Activated T-helper 1 cell treated with anti-CD3 and anti-CD28 coated beads, Interleukin-12 subunit alpha, Interleukin-12 subunit beta, Interleukin-2, Interleukin-4 antibody, amounts not matched to agents 30 ng/mL and 10 ng/mL and 1 ng/mL, durations not matched to agents 14 hours and 24 hours and 36 hours (primary cell): ENCODE measurements at places on chromosomes 7 and 10.

DNA sequence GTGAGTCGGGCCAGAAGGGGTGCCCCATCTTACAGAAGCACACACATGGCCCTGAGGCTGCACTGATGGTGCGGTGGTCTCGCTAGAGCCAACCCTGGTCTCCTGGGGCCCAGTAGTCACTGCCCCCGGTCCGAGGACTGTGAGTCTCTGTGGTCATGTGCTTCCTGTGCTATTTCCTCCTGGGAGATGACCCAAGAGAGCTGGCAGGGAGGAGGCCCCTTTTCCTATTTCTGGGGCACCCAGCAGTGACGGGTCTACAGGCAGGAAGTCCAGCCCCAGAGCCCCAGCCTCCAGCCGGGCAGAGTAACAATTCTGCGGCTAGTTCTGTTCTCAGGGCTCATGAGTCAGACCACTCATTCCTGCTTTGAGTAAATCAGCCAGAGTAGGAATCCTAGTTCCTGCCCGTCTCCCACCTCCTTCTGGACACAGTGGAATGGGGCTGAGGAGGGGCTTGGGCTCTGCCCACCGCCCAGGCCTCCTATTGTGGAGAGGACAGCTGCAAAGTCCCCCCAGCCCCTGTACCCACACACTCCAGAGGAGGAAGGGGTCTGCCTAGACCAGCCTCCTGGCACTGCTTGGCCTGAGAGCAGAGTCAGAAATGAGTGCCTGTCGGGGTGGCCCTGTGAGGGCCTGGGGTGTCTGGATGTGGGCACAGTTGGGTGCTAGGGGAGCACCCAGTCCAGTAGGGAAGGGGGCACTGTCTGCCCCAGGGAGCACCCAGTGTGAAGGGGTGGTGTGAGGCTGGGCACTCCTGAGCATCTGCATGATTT is 80.5 kb upstream of the PPIF start:
- H3K36me3 ChIP-seq = peaks cover 9% of the 10 kb centered on the region
- DNase-seq = no peak
- peaks cover 31% of the 10 kb centered on the region for H3K4me1 ChIP-seq
- H3K27ac ChIP-seq = peak overlapping the region; percentile 72
- H3K4me3 ChIP-seq = no peak overlapping the region

GRCh38 chr10:11292576-11293302 is 275.1 kb downstream of the CELF2 start:
- H3K4me3 ChIP-seq = no peak overlapping the region
- H3K27me3 ChIP-seq = no peaks in the 10 kb centered on the region
- DNase-seq = no peak
- peaks cover 69% of the 10 kb centered on the region for H3K36me3 ChIP-seq

- peak overlapping the region; percentile 43 for H3K4me3 ChIP-seq
- H3K36me3 ChIP-seq = no peaks in the 10 kb centered on the region
- H3K4me1 ChIP-seq = peaks cover 18% of the 10 kb centered on the region
- peaks cover 5% of the 10 kb centered on the region for H3K27me3 ChIP-seq
- H3K27ac ChIP-seq = no peak overlapping the region
Measured at GRCh38 chr7:134933460-134934068, 52.7 kb upstream of the AGBL3 start.

- no peaks in the 10 kb centered on the region for H3K4me1 ChIP-seq
- DNase-seq = no peak
- no peak overlapping the region for H3K27ac ChIP-seq
- no peak overlapping the region for H3K4me3 ChIP-seq
- H3K36me3 ChIP-seq = peaks cover 12% of the 10 kb centered on the region
- H3K27me3 ChIP-seq = no peaks in the 10 kb centered on the region
Measured at GRCh38 chr7:44390701-44391100, 65.3 kb upstream of the CAMK2B start.

DNA sequence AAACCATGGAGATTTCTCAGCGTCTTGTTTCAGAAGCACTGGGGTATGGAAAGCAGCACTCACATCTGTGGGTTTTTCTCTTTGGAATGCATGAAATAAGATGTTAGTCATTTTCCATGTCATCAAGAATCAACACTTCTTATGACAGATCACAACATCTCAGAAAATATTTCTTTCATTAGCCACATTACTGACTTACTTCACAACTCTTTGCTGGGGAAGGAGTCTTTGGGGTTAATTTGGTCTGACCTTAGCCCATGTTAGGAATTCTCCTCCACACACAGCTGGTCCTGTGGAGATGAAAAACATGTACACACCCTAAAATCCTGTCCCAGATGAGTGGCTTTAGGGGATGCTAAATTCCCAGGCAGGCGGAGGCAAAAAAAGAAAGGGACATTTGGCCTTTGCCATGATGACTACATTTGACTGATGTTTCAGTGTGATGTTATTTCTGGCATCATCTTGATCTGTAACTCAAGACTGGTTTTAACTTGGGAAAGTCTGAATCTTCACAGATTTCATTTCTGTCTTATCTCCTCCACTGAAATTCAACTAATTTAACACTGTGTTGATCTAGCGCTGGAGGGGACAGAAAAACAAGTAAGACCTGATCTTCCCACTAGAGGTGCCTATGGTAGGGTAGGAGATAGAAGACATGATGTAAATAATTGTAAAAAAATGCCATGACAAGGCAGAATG is 363.2 kb downstream of the PRPF18 start:
- DNase-seq = no peak
- no peak overlapping the region for H3K27ac ChIP-seq
- no peaks in the 10 kb centered on the region for H3K36me3 ChIP-seq
- no peaks in the 10 kb centered on the region for H3K4me1 ChIP-seq

DNA sequence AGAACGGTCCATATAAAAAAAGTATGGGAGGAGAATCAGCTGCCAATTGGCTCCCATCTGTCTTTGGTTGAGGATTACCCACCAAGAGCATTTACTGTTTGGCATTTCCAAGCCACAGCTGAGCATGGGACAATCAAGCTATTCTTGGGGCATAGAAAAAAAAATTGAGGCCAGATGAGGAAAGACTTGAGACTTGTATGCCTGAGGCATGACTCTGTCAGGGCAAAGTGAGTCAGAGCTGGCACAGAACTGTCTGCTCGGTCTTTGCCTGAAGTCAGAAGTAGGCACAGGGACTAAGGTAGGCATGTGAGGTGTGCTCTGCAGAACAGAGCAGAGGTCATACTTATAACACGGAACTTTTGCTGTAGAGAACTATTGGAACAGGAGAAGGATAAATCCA is 126.5 kb upstream of the CHRM2 start:
- no peaks in the 10 kb centered on the region for H3K27me3 ChIP-seq
- H3K4me3 ChIP-seq = no peak overlapping the region
- no peaks in the 10 kb centered on the region for H3K36me3 ChIP-seq
- H3K27ac ChIP-seq = no peak overlapping the region

DNA sequence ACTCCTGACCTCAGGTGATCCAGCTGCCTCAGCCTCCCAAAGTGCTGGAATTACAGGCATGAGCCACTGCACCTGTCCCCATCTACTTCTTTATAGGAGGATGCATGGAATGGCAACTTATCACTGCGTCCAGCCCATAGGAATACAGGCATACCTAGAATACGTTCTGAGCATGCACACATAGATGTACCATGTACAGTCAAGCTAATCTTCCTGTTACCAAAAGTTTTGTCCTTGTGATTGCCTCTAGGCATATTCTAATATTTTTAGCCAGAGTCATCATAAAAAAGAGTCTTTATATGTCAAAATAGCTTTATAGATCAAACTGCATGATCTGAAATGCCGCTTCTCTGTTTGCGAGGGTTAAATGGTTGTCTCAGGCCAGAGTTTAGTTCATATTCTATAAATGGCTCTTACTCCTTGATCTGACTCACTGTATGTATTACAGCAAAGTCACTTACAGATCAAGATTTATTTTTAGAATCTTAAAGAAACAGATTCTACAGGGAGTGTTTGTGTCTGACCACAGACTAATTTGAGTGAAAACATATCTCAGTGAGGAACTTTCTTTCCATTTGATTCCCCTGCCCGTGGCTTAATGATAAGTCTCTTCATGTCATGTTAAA is 210.9 kb downstream of the CREB5 start:
- no peaks in the 10 kb centered on the region for H3K36me3 ChIP-seq
- no peak overlapping the region for H3K27ac ChIP-seq
- no peak for DNase-seq

DNA sequence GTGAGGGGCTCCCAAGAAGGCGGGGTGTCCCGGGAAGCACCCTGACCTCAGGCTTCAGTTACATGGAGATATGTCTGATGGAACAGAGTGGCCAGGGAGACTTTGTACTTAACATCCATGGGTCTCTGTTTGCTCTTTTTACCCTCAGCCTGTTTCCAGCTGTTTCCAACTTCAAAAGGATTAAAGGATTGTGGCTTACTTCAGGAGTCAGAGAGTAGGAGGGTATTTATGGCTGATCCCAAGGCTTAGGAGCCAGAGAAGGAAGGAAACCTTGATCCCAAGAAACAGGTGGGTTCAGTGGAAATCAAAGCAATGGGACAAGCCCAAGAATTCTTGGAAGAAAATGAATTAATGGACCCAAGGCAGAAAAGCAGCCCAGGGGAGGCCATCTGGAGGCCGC is 37.7 kb upstream of the ZNF438 start:
- no peak overlapping the region for H3K4me3 ChIP-seq
- H3K27ac ChIP-seq = no peak overlapping the region
- DNase-seq = no peak
- peaks cover 13% of the 10 kb centered on the region for H3K4me1 ChIP-seq

GRCh38 chr10:2620827-2621521 is 446.4 kb upstream of the PFKP start:
- no peak for DNase-seq
- no peak overlapping the region for H3K4me3 ChIP-seq
- no peaks in the 10 kb centered on the region for H3K36me3 ChIP-seq
- no peaks in the 10 kb centered on the region for H3K27me3 ChIP-seq
- H3K27ac ChIP-seq = no peak overlapping the region
- no peaks in the 10 kb centered on the region for H3K4me1 ChIP-seq

GRCh38 chr7:36070230-36070629 is 82.8 kb upstream of the EEPD1 start:
- peaks cover 28% of the 10 kb centered on the region for H3K27me3 ChIP-seq
- no peaks in the 10 kb centered on the region for H3K4me1 ChIP-seq
- H3K36me3 ChIP-seq = no peaks in the 10 kb centered on the region
- no peak overlapping the region for H3K4me3 ChIP-seq
- H3K27ac ChIP-seq = no peak overlapping the region
- DNase-seq = no peak

DNA sequence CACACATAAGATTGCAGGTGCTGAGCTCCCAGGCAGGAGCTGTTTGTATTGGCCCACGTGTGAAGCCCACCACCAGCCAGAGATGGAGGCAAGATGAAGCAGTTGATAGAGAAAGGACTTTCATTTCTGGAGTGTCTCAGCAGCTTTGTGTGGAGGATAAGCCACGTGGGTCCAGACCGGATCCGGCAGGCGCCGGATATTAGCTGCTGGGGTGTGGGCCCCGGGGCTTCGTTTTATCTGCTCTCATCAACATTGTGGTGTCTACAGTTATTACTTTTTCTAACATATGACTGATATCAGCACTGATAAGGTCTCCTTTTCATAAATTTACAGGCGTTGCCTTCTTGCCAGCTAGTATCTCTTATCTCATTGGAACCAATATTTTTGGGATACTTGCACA is 25.5 kb downstream of the SLC18A2 start:
- no peak for DNase-seq
- H3K4me1 ChIP-seq = no peaks in the 10 kb centered on the region
- no peaks in the 10 kb centered on the region for H3K36me3 ChIP-seq

DNA sequence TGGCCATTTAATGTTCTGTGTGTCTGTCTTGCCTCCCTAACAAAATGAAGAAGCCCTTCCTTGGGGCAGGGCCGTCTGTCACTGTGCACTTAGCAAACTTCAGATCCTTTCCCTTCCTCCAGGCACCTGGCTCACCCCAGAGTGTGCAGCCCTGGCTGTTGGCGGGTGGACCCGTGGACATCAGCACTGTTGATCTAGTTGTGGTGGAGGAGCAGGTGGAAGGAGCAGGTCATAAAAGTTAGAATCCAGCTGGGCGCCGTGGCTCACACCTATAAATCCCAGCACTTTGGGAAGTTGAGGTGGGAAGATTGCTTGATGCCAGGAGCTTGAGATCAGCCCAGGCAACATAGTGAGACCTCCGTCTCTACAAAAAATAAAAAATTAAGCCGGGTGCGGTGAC is 12.7 kb downstream of the RAB19 start:
- peaks cover 27% of the 10 kb centered on the region for H3K36me3 ChIP-seq
- no peak overlapping the region for H3K4me3 ChIP-seq
- no peak overlapping the region for H3K27ac ChIP-seq
- no peak for DNase-seq

DNA sequence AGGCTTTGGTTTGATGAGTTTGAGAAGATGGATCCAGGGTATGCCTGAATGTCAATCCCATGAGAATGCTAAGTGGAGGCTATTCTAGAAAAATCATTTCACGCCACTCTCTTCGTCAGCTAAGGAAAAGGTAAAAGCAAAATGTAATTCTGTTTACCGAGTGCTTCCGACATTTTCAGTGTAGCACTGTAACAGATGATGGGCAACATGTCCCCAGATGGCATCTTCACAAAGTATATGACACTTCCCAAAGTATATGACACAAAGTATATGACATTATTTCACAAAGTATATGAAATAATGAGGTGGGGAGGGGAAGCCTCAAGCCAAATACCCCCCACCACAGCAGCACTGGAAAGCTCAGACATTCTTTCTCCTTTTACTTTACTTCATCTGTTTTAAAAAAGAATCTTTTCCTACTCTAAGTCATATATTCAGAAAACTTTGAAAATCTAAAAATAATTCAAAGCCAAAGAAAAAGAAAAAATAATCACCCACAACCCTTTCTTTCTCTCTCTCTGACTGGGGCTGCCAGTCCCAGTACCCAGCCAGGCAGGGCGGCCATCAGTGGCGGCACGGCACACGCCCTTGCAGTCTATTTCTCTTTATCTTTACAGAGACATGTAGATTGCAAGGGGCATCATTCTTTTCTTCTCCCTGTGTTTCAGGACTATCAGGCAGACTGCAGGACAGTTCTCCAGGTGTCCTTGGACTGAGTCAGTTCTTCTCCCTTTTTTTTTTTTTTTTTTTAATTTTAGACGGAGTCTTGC is 179.8 kb downstream of the SNX10 start:
- DNase-seq = no peak
- H3K4me1 ChIP-seq = no peaks in the 10 kb centered on the region
- no peak overlapping the region for H3K4me3 ChIP-seq
- no peaks in the 10 kb centered on the region for H3K36me3 ChIP-seq
- no peak overlapping the region for H3K27ac ChIP-seq

- H3K4me3 ChIP-seq = peak overlapping the region; percentile 42
- no peaks in the 10 kb centered on the region for H3K27me3 ChIP-seq
- DNase-seq = peak; percentile 59
- H3K4me1 ChIP-seq = peaks cover 29% of the 10 kb centered on the region
Measured at GRCh38 chr10:62632071-62632809, 172.3 kb upstream of the ADO start.

DNA sequence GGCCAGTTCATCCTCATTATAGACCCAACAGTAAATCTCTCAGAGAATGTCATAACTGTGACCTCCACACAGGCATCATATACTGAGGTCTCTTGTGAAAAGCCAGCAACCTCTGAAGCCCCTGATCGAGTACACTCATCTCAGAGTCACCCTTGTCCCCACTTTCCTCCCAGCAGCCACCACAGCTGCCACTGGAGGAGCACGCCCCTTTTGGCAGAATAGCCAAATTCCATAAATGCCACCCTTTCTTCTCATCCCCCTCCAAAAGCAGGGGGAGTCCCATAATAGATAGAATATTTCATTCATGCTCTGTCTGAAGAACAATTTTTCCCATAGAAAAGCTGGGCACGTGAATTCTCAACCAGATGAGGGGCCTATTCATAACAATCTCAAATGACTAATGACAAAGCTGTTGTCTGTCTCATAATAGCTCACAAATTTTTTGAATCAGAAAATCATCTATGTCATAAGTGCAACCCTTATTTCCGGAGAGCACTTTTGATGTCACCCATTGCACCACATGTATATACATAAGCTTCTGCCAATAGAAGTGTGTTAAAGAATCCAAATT is 47.4 kb downstream of the SGMS1 start:
- H3K27ac ChIP-seq = no peak overlapping the region
- peaks cover 22% of the 10 kb centered on the region for H3K4me1 ChIP-seq
- H3K27me3 ChIP-seq = no peaks in the 10 kb centered on the region
- peaks cover 5% of the 10 kb centered on the region for H3K36me3 ChIP-seq
- H3K4me3 ChIP-seq = no peak overlapping the region
